A549 treated with dexamethasone at 1 μM for 4 hours (cell line): ENCODE measurements at places on chromosomes 3 and 15. TPM values are rescaled to one million over a fixed set of nuclear protein-coding genes. Genes with fewer than 3 reads are reported as not detected.

The FETUB gene
- total RNA-seq: 0.13 to 0.38 TPM (median 0.23 TPM) in 5 replicates

The TRANK1 gene
- total RNA-seq: 1.1 to 2.1 TPM (median 1.4 TPM) in 5 replicates

The SLC12A1 gene
- not detected in 5 replicates for total RNA-seq

The CA12 gene
- 162 to 219 TPM (median 203 TPM) in 5 replicates for total RNA-seq
